CD4-positive, alpha-beta T cell (primary cell): ENCODE measurements at places on chromosomes 7 and 10. TPM values are rescaled to one million over a fixed set of nuclear protein-coding genes. Genes with fewer than 3 reads are reported as not detected.

The MACROH2A2 gene
- total RNA-seq: 2.2 TPM

The SCART1 gene
- total RNA-seq: 5.2 TPM

The GALNT11 gene
- 20.7 TPM for total RNA-seq

The ELAPOR2 gene
- total RNA-seq: 7.7 TPM

The ANKRD2 gene
- total RNA-seq: not detected

The CLDN3 gene
- total RNA-seq: not detected

The PNLIPRP2 gene
- total RNA-seq: not detected

The CYP2C19 gene
- not detected for total RNA-seq

The PLEKHS1 gene
- total RNA-seq: not detected

The SPDYE5 gene
- 0.20 TPM for total RNA-seq

The PTPRN2 gene
- 0.44 TPM for total RNA-seq

The DGKI gene
- not detected for total RNA-seq

DNA sequence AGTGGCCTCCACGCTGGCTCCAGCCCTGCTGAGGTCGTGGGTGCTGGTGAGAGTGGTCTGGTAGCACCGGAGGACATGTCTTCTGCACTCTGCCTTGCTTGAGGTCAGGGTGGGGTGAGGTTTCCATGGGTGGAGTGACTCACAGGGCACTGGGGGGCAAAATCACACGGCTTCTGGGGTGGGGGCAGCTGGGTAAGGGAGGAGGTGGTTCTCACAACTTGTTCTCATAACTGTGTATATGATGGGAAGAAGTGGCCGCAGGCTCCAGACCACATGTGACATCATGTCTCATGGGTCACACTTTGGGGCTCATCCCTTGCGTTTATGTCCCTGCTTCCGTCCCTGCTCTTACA, 884 bp upstream of the PRF1 start:
- DNase-seq: no peak

GRCh38 chr7:128361411-128362379, at the start of gene PRRT4:
Gene PRRT4, minus strand, starts transcription at chr7:128361690.
- DNase-seq: peak; percentile 42

DNA sequence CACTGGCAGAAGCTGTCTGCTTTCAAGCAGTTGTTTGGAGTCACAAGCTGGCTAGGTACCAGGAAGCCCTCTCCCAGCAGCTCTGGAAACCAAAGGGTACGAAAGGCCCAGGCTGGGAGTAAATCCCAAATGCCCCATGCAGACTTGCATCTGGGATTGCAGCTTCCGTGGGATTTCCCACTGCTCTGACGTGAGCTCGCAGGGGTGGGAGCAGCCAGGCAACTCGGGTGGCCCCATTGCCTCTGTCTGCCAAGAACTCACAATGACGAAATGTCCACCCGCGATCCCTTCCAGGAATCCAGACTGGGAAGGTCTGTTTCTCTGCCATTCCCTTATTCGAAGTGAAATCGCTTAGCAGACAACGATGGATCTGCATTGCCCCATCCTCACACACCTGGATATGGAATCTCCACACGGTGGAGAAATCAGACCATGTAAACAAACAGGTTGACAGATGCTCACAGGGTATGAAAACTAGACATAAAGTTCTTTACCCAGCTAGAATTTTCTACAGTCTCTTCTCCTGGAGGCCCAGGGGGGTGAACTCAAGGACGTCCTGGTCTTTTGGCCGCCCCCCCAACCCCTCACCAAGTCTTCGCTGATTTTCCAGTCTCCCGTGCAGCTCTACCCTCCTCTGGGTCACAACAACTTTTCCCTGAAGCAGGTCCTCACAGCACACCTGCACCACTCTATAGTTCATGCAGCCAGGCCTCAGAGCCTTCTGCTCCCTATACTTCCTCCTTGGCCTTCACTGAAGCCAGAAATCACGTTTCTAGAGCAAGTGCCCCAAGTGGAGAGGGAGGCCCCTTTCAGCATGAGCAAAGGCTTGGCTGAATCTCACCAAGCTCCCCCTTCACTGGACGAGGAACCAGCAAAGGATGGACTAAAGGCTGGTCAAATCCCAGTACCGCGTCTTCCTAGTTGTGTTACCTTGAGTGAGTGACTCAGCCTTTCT, 20.0 kb downstream of the SH3PXD2A start:
- no peak for DNase-seq

DNA sequence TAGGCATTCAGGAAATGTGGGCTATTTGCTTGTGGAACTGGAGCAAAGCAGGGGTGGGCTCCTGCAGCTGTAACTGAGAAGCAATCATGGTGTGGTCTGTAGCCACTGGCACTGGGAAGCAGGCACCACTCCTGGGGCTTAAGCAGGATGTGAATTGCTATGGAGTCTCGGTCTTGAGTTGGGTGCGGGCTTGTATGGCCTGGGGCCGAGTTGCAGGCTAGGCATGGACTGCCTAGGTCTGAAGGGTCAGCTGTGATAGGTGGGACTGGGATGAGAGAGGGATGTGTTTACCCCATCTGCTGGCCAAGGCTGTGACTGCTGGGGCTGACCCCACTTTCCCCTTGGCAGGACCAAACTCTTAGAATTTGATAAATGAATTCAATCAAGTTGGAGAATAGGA, 43.0 kb downstream of the ADCY1 start:
- no peak for DNase-seq

- no peak for DNase-seq
These were observed 614.4 kb downstream of the SDK1 start for GRCh38 chr7:3915337-3915878.

- no peak for DNase-seq
These were observed 73.0 kb downstream of the NEURL1 start for GRCh38 chr10:103566536-103566935.

- DNase-seq: no peak
These were observed 122.7 kb downstream of the KCNMA1 start for GRCh38 chr10:77514870-77515269.

DNA sequence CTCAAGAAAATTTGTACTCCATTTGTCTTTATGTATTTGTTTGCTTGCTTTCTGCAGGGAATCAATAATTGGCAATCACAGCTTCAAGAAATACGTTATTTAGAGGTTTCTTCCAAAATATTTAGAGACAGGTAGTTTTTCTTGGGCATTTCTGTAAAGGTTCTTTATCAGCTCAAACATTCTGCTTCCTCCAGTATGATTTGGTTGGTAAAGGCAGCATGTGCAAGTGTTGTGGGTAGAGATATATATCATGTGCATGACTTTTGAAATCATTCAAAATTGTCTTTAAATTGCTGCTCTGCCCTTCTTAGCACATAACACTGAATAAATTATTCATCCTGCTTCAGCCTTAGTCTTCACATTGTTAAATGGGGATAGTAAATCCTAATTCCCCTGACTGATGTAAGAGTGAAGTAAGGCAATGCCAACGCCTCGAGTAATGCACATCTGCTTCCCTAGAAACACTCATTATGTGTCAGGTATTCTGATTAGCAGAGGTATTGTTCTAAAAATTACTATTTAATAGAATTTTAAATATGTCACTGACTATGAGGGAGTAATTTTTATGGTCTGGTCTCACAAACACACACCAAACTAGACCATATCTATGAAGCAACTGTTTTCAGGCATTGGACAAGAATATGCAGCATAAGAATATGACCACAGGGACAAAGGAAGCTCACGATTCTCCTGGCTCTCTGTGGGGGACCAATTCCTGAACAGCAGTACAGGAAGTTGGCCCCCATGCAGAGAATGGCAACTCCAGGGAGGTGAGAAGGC, 77.3 kb upstream of the AKR1E2 start:
- no peak for DNase-seq

DNA sequence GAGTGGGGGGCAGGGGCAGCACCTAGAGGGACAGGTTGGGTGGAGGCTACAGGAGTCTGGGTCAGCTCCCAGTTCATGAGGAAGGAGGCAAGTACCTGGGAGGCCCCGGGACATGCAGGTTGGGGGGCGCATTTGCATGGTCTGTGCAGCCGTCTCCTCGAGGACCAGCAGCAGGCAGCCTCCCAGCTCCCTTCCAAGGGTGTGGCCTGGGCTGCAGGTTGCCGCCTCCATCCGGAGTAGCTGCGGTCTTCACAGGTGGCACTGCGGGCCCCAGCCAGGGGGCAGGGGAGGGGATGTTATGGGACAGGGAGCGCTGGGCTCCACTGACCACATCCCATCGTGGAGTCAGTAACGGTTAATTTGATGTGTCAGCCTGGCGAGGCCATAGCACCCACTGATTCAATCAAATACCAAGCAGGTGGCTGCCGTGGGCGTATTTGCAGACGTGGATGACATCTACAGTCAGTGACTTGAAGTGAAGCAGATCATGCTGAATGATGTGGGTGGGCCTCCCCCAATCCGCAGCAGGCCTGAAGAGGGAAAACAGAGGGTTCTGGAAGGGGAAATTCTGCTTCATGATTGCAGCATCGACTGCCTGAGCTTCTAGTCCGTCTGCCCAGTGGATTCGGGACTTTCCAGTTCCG, 81.6 kb downstream of the PRKAG2 start:
- peak; percentile 15 for DNase-seq

DNA sequence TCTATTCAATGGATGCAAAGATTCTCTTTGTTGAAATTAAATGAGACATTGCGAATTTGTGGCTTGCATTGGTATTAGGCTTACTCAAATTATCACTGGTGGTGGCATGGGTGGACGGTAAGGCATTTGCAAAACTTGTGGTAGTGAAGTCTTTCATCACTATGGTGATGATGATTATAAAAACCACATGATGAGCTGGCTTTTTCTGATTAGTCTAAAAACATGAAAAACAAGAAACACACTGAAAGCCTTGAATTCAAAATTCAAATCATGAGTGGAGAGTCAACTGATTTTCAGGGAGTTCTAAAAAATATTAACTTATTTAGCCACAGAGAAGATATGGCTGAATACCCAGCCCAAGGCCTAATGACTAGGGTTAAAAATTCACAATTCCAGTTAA, 99.8 kb upstream of the HGF start:
- no peak for DNase-seq

- DNase-seq: no peak
These were observed 7.2 kb upstream of the PYROXD2 start for GRCh38 chr10:98422182-98422581.

GRCh38 chr10:63409465-63410027, 56.2 kb downstream of the JMJD1C start:
- no peak for DNase-seq

GRCh38 chr10:45660876-45661411, 11.6 kb downstream of the ZFAND4 start:
- DNase-seq: no peak

GRCh38 chr7:34225193-34225592, 319.9 kb downstream of the BMPER start:
- DNase-seq: no peak

GRCh38 chr7:34385384-34385783, 272.6 kb upstream of the NPSR1 start:
- no peak for DNase-seq

GRCh38 chr7:101833799-101834198, 16.4 kb downstream of the CUX1 start:
- DNase-seq: no peak

- no peak for DNase-seq
These were observed 18.0 kb downstream of the STX1A start for GRCh38 chr7:73701357-73701995.

GRCh38 chr7:115410972-115411686, 489.2 kb downstream of the MDFIC start:
- DNase-seq: no peak

DNA sequence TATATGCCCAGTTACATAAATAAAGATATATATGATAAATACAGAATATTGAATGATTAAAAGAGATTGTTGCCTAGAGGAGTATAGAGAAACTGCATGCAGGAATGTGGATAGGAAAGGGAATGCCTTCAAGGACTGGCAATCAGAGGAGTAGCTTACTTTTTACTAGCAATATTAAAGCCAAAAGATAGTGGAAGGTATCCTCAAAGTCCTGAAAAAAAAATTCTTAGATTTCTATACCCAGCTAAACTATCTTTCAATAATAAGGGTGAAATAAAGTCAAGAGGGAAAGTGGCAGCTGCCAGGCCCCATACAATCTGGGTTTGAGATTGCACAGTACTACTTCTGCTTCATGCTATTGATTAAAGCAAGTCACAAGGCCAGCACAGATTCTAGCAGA, 733.2 kb downstream of the GATA3 start:
- DNase-seq: no peak

DNA sequence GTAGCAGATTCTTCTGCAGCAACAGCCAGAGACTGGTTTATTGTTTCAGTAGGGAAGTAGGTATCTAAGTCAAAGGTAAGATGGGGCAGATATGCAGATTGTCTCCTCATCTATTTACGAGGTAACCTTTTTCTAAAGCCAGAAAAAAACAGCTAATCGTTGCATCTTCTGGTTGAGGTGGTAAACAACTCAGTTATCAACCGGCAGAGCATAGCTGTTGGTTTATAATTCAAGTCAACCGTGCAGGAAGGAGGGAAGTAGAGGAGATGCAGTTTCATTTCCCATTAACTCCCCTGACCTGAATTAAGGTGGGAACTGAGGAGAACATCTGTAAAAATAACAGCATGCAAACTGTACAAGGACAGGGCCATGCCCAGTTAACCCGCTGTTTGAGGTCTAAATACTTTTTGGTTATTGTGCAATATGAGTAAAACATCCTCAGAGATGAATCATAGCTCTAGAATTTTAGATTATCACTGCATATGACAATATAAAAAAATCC, 156.5 kb upstream of the ITGB1 start:
- DNase-seq: no peak

DNA sequence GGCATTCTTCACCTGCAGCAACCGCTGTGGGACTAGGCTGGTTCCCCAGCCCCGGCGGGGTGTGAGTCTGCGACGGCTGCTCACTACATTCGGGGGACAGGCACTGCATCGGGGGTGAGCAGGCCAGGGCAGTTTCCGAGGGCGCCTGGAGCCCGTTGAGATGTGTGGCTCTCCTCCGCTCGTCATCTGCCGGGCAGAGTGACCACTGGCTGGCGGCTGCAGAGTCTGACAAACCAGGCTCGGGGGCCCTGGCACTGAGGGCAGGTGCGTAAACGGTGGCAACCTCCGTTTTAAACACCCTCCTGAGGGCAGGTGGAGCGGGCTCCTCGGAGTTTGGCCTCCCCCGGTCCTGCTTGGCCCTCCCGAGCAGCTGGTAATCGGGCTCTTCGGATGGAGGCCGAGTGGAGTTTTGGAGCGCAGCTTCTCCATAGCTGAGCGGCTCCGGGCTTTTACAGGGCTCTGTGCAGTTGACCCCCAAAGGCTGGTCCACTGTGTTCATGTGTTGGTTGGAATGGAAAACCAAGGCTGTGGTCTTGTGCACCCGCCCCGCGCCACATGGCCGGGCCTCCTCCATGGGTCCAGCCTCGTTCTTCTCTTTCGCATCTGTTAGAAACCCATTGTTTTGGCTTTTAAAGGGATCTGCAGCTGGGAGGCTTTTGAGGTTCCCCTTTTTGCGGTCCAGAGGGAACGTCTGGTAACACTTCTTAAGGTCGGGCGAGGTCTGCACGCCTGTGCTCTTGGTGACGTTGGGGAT, 20.9 kb downstream of the INSYN2A start:
- no peak for DNase-seq
